ENCODE measurements at places on chromosomes 7 and 10. TPM values are rescaled to one million over a fixed set of nuclear protein-coding genes. Genes with fewer than 3 reads are reported as not detected.

Gene CDK5
- 30.5 TPM for total RNA-seq

Gene DYDC2
- 0.09 TPM for total RNA-seq

Gene NKX6-2
- total RNA-seq = 0.91 TPM

Gene AOAH
- not detected for total RNA-seq

Gene CALML5
- not detected for total RNA-seq

Gene SMO
- total RNA-seq = 11.8 TPM

Gene KLF14
- 0.06 TPM for total RNA-seq

Measured in A549 treated with AZD2906 at 1 μM for 4 hours (cell line).